AG20443 (cell line): ENCODE measurements at places on chromosomes 13 and 19.
A peak's percentile ranks its signal among the peaks of the same experiment; 100 is the strongest.

GRCh38 chr13:74009100-74009668 lies 125.0 kb downstream of the KLF12 start:
- no peak for DNase-seq

DNA sequence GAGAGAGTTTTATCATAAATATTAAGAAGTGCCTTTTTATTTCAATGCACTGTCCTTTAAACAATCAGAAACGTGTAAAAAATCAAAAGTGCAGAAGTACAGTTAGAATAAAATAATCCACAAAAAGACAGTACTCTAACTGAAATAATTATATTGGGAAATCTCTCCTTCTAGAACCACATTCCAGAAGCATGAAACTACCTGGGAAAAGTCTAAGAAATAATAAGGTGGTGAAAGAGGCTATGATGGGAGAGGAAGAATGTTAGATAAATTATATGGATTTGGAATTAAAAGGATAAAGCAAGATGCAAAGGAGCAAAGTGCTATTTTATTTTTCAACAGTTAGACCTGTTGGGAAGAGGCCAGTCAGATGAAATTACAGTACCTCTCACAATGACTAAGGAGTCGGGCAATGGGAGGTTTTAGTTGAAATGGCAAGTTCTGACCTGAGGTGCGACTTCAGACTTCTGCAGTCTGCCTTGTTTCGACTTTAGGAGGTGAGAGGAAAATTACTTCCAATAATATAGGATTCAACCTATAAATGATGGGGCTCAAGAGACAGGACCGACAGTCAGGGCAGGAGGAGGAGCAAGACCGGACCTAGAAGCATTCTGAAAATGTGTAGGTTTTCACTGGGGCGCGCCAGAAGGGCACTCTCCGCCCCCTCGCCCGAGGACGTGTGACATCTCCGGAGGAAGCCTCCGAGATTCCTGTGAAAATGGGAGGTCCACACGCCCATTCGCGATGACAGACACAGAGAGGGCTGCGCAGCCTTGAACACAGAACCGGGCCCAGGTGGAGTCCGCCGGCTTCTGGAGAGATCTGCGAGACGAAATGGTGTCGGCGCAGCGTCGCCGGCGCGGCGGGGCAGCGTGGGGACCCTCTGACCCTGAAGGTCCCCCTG lies 717 bp downstream of the SPRYD7 start:
- peak; percentile 56 for DNase-seq

GRCh38 chr13:44072536-44072935 lies 192.8 kb downstream of the LACC1 start:
- DNase-seq: no peak

- peak; percentile 91 for DNase-seq
These were observed 16.9 kb upstream of the BTBD2 start for GRCh38 chr19:2032296-2032941.

GRCh38 chr19:6458695-6459261 lies 814 bp downstream of the SLC25A23 start:
- no peak for DNase-seq

- DNase-seq: no peak
These were observed 2.4 kb upstream of the LYL1 start for GRCh38 chr19:13104848-13105711.

- no peak for DNase-seq
These were observed 245.4 kb downstream of the SHISA2 start for GRCh38 chr13:25806264-25806974.

- no peak for DNase-seq
These were observed 880 bp downstream of the FGF9 start for GRCh38 chr13:21671620-21672286.

DNA sequence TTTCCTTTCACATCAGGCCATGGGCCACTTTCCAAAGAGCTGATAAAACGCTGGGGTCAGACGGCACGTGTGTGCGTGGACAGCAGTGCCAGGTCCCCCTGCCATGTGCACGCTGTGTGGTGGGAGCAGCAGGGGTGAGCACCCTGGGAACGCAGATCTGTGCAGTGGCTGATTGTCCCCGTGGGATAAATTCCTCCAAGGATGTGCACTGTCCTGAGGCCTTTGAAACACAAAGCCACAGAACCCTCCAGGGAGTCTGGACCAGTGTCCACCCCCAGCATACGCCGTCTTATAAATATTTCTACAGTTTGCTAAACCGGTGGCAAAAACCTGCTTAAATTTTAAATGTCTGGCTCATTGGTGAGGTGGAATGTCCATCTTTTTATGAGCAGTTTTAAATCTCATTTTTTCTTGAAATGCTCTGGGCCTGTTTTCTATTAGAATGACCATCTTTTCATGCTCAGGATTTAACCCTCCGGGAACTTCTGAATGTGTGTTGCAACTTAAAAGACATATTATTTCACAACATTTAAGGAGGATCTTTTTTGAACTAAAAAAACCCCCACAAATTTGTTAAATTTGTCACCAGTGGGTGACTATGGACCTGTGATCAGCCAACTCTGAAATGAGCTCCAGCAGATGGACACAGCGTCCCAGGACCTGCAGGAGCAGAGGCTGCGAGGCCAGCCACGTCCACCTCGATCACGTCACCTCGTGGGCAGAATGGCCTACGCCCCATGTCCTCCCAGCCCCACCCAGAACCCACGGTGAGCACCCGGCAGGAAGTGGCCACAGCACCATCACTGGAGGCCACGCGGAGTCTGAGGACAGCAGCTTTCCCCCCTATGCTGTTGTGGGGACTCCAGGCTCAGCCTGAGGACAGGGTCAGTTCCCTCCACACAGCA lies 68.6 kb downstream of the RASA3 start:
- peak; percentile 61 for DNase-seq

DNA sequence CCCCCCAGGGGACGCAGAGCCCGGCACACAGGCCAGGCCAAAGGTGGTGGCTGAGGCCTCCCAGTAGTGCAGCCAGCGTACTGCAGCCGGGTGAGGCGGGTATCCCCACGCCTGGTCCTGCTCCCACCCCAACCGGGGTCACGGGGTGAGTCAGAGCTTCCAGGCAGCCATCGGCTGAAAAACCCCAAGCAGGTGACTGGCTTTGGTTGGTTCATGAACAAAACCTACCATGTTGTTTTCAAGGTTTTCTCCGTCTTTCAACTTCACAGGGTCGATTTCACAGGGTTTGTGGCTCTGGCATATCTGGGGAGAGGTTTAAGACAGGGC lies 42.1 kb upstream of the C13orf46 start:
- no peak for DNase-seq

DNA sequence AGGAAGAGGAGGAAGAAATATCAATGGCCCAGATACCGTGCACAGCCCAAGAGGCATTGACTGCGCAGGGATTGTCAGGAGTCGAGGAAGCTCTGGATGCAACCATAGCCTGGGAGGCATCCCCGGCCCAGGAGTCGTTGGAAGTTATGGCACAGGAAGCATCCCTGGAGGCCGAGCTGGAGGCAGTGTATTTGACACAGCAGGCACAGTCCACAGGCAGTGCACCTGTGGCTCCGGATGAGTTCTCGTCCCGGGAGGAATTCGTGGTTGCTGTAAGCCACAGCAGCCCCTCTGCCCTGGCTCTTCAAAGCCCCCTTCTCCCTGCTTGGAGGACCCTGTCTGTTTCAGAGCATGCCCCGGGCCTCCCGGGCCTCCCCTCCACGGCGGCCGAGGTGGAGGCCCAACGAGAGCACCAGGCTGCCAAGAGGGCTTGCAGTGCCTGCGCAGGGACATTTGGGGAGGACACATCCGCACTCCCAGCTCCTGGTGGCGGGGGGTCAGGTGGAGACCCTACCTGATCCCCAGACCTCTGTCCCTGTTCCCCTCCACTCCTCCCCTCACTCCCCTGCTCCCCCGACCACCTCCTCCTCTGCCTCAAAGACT lies 36.0 kb downstream of the KEAP1 start:
- no peak for DNase-seq
